ENCODE measurements at places on chromosomes 16 and 17.

DNA sequence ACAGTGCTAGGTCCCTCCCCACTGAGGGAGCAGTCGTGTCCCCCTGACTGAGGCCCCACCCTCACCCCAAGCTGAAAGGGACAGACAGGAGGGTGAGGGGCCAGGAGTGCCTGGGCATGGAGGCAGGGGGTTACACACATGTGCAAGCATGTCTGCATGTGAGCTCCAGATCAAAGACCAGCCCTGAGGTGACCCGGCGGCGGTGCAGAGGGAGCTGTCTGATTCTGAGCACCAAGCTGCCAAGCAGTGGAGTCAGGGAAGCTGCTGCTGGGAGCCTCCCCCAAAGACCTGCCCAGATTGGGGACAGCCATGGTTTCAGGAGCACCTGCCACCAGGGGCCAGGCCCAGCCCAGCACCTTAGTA, 5.5 kb downstream of the DLX3 start:
- DNase-seq = no peak

- DNase-seq = no peak
These were observed 9.2 kb downstream of the PER1 start for GRCh38 chr17:8142887-8143580.

DNA sequence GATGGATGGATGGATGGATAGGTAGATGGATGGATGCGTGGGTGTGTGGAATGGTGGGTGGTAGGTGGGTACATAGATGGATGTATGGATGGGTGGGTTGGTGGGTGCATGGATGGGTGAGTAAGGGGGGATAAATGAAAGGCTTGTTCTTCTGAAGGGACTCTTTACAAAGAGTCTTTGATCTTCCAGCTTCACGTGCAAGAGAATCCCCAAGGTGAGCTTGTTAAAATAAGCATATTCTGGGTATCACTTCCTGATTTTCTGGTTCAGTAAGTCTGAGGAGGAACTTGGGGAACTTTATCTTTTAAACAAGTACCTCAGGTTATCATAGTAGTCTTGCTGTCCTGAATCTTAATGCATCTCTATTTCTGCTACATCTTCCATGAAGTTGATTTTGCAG, 639.1 kb downstream of the MAF start:
- no peak for DNase-seq

DNA sequence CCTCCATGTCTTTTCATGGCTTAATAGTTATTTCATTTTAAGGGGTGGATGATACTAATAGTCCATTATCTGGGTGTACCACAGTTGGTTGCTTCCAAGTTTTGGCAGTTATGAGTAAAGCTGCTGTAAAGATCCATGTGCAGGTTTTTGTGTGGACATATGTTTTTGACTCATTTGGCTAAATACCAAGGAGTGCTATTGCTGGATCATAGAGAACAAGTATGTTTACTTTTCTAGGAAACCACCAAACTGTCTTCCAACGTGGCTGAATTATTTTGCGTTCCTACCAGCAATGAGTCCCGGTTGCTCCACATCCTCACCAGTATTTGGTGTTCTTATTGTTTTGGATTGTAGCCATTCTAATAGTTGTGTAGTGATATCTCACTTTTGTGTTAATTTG, 181.9 kb downstream of the SPECC1 start:
- DNase-seq = no peak

DNA sequence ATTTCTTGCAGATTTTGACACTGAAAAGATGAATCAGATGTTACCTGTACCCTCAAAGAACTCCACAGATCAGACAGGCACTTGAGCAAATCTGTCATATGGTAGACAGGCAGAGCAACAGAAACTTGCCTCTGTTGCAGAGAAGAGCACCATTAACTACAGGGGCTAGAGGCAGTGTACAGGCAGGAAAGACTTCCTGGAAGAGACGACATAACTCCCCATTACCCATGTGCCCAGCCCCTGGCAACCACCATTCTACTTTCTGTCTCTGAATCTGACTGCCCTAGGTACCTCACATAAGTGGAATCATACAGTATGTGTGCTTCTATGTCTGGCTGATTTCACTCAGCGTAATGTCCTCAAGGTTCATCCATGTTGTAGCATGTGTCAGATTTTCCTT, 15.5 kb downstream of the GFOD2 start:
- no peak for DNase-seq

DNA sequence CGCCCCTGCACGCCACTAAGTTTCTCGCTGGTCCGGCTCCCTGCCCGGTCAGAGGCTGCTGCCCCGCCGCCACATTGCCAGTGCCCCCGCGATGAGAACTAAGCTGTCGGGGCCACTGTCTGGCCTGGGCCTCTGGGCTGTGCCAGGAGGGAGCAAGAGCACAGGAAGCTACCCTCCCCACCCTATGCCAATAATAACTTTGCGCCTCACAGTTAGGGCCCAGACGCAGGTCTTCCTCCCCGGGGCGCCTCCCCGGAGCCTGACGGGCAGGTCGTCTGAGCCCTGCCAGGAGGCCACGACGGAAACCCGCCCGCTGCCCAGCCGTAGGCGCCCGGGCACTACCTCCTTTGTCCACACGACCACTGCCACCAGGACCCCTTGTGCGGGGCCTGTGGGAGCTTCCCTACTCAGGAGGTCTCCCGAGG, 1.5 kb downstream of the ZFPM1 start:
- DNase-seq = no peak

GRCh38 chr16:89391-90302, 11.6 kb downstream of the MPG start:
- DNase-seq = no peak

DNA sequence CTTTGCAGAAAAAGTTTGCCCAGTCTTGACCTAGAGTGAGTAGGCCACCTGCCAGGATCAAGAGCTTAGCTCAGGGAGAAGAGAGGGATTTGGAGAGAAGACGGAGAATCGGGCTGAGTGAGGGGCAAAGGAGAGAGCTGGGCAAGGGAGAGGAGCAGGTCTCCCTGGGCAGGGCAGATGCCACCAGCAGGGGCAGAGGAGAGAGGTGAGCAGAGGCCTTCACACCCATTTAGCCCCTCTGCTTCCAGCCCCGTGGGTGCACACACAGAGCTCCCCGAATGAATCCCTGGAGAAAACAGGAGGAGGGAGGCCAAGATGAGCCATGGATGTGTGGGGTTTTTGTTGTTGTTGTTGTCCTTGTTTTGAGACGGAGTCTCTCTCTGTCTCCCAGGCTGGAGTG, 29.2 kb downstream of the TBX4 start:
- no peak for DNase-seq

- no peak for DNase-seq
These were observed 79.1 kb upstream of the C16orf82 start for GRCh38 chr16:26987597-26988010.

GRCh38 chr16:79412783-79413225, 187.7 kb downstream of the MAF start:
- no peak for DNase-seq

- DNase-seq = no peak
These were observed 1.5 kb downstream of the MAP1LC3B start for GRCh38 chr16:87393680-87394055.

DNA sequence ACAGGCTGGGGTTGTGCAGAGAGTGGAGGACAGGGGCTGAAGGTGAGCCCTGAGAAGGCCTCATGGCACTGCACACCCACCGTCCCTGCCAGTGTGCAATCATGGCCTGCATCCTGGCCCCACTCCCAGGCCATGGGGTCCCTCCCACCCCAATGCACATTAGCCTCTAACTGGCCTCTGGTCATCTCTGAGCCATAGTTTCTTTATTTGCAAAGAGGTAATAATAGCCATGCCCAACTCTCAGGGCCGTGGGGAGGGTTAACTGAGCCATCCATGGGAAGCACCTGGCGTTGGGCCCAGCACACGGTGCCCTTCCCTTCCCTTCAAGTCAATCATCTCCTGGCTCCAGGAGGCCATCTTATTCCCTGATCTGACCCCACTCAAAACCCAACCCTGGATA, 10.8 kb upstream of the ITGA3 start:
- DNase-seq = no peak

DNA sequence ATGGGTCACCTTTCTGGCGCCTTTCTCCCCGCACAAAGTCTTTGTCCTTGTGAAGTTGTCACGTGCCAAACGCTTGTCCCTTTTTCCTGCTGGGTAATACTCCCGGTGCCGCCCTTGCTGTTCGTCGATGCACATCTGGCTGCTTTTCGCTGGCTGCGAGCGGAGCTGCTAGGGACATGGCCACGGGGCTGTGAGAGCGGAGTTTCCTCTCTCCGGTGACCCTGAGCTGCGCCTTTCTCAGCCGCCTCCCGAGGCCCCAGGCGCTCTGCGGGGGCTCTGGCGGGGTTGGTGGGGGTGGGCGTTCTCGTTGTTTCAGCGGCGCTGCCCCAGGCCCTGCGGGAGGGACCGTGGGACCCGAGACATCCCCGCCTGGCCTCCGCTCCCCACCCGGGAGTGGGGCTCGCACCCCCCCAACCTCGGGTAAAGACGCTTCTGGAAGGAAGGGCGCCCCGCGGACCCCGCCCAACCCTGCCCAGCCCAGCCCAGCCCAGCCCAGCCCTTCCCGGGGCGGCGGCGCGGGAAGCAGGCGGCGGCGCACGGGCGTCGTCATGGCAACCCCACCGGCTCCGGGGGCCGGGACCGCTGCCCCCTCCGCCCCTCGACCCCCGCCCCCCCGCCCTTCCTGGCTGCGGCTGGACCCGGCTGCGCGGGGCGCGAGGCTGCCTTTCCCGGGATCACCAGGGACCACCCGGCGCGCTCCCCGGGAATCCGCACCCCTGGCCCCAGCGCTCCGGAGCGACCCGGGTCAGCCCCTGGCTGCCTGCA, 12.3 kb downstream of the CHMP6 start:
- no peak for DNase-seq

DNA sequence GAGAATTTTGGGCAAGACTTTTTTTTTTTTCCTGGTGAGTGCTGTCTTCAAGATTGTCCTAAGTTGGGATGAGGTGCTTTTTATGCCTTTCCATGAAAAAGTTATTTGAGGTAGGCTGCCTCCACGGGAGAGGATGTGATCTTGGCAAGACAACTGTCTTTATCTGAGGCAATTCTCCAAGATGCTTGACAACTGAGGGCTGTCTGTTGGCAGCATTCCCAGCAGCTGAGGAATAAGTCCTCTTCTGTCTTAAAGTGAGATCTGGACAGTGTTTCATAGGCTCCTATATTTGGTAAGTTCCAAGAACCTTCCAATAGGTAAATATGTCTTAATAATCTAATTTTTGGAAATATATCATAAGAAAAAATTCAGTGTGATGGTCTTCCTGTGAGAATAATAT, 662.0 kb downstream of the CDH11 start:
- DNase-seq = no peak

DNA sequence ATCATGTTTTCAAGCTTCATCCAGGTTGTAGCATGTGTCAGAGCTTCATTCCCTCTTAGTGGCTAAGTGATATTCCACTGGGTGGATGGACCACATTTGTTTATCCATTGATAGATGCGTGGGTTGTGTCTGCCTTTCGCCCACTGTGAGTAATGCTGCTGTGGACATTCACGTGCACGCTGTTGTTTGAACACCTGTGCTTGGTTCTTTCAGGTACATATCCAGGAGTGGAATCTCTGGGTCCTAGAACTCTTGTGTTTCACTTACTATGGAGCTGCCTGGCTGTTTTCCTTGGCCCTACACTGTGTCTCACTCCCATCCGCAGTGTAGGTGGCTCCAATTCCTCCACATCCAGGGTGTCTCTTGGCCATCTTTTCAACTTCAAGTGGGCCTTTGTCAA, 224.2 kb downstream of the C16orf95 start:
- DNase-seq = no peak

GRCh38 chr17:66480802-66481201, 178.4 kb downstream of the PRKCA start:
- DNase-seq = no peak

- no peak for DNase-seq
These were observed 123.3 kb downstream of the CDK5R1 start for GRCh38 chr17:32609884-32610650.

- no peak for DNase-seq
These were observed 641 bp downstream of the SBK1 start for GRCh38 chr16:28292731-28293600.

DNA sequence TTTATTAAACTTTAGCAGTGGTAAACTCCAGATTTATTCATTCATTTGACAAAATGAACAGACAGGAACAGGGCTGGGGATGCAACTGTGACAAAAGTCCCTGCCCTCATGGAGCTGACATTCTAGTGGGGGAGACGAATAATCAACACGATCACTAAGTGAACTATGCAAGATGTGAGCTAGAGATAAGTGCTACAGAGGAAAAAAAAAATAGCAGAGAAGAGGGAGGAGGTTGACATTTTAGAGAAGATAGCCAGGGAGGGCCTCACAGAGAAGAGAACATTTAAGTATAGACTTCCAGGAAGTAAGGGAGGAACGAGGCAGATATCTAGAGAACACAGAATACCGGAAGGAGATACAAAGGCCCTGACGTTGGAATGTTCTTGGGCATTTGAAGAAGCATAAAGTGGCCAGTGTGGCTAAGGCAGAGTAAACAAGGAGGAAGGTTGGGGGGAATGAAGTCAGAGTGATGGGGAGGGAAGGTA, 17.9 kb upstream of the AP1G1 start:
- no peak for DNase-seq

- no peak for DNase-seq
These were observed 2.9 kb downstream of the KPNB1 start for GRCh38 chr17:47652570-47652969.

GRCh38 chr17:79073706-79074088, 927 bp upstream of the ENGASE start:
- DNase-seq = no peak

DNA sequence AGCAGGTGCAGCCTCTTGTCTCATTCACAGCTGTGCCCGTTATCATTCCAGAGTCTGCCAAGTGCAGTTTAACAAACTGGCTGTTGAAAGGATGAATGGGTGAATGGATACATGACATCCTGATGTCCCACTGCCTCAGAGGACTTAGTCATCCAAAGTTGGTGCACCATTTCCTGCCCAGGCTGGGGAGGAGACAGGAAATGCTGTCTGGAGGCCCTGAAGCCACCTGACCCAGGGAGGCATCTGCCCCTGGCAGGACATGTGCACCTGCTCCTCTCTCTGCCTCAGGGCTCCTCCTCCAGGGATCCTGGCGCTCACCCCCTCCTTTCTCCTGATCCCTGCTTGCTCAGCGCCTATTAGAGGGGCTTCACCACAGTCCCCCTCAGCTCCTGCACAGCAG, 1.8 kb upstream of the CD300C start:
- DNase-seq = no peak

DNA sequence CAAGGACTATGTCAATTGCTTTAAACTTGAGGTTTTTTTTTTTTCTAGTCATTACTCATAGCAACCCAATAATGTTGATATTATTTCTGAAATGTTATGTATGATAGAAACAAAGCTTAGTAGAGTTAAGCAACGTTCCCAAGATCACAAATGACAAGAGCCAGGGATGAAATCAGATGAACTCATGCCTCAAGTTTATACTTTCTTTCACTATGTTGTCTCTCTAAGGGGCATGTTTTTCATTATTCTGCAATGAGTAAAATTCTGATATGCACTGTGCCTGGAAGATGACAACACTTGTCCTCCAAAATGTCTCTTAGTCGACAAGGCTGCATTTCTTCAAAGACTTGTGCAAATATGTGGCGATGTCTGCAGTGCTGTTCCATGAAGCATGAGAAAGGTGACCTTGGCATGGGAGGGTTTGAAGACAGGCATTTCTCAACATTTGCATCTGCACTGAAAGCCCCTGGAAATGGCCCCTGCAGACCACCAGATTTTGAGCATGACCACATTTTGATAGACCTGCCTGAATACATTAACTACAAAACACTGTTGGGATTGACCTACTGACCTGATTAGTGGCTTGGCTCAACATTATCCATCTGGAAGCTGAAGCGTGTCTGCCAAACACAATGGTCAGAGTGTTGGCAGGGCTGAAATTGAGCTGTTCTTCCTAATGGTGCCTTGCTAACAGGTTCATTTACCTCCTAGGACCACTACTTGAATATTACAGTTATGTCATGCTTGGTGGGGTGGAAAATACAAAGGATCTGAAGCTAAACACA, 1027.5 kb downstream of the CDH11 start:
- DNase-seq = no peak

- DNase-seq = no peak
These were observed 75.6 kb upstream of the PLCG2 start for GRCh38 chr16:81703177-81704155.
